Stimulated activated CD4-positive, alpha-beta T cell treated with anti-CD3 and anti-CD28 coated beads, Interleukin-1b, Interleukin-23, amount 100 ng/mL, for 4 hours (primary cell): ENCODE measurements at places on chromosomes 3 and 15.

GRCh38 chr15:78437107-78437761, 782 bp upstream of the IREB2 start:
- no peak for DNase-seq

GRCh38 chr3:78927759-78928158, 840.0 kb downstream of the ROBO1 start:
- DNase-seq = no peak

- DNase-seq = no peak
Measured at GRCh38 chr3:178526291-178526690, 9.9 kb upstream of the KCNMB2 start.

GRCh38 chr15:89329329-89330084, 5.1 kb downstream of the POLG start:
- DNase-seq = no peak

DNA sequence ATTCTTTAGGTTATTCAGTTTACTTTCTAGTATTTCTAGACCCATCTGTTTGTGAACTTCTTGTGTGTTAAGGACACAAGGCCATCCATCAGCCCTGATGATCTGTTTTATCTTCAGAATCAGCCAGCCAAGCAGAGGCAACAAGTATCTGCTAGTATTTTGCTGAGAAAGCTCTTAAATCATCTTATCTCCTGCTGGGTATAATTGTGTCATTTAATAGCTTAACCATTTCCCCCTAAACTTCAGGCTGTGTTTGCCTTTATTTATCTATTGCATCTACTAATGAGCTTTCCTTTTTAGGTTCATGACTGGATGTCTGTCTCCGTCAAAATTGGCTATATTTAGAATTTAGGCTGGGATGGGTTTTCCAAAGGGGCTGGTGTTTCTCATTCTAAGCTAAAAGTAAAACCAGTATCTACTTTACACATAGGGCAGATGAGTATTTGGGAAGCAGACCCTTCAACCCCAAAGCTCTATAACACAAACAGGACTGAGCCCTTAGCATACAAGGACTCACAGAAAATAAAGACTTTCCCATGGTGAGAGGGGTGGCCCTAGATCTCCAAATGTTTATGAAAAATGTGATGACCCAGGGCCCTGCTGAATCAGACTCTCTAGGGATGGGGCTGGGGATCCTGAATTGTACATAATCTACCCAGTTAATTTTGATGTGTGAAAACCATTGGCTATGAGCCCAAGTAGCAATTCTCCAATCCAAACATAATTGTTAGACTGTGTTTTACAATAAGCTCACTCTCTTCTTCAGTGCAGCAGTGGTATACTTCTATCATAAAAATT, 65.3 kb upstream of the PSMD6 start:
- DNase-seq = no peak
